Skeletal muscle cell (primary cell): ENCODE measurements at places on chromosomes 5 and 9.

GRCh38 chr9:123028973-123029372, 4.5 kb upstream of the GPR21 start:
- no peak for DNase-seq

DNA sequence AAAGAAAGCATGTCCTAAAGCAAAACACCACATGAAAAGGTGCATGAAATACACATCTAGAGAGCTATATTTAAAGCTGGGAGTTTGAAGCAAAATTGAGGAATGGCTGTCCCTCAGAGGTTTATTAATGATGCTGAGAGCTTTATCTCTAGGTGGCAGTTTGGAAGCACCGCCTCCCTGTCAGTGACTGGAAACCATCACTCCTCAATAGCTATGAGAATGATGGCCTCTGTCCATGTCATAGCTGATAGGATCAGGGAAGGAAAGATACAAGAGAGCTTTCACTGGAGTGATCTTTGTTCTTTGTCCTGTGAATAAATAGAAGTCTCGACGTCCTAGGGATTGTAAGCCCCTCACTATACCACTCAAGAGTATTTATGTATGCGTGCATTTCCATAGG, 110.5 kb downstream of the NUDT12 start:
- DNase-seq, result no peak

DNA sequence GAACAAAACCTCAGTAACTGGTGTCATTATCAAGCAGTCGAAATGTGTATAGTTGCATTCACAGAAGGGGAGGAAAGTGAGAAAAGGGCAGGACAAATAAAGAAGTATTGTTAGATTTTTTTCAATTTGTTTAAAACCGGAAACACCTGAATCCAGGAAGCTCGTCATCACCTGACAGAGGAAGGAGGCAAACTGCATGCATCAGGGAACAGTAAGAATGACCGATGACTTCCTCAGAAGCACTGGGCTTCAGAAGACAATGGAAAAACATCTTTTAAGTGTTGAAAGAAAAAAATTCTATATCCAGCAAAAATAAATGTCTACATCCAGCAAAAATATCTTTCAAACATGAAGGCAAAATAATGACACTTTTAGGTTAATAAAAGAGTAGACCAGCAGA, 29.5 kb downstream of the PLEKHG4B start:
- DNase-seq, result no peak

GRCh38 chr5:53482717-53483638, 2.5 kb downstream of the FST start:
- DNase-seq, result no peak

DNA sequence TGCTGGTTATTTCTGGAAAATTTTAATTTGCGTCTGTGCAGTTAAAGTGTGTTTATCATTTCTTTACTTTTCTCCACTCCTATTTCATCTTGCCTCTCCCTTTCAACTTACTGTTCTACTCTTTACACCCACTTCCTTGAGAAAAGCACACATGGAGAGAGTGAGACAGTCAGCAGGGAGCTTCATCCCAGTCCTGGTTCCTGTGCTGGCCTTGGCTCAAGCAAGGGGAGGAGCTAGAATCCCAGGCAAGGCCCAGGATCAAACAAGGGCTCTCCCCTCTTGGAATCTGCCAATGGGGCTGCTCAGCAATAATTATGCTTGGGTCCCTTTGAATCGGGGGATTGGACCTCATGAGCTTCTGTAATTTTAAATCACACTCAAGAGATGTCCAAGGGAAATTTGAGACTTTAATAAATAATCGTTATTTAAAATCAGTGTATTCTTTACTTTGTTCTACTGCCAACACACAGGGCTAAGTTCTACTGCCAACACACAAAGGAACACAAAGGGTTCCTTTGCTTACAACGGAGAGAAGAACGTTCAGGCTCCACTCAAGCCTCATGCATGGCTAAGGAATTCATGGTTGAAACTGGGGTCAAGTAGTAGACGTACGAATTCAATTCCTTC, 439.3 kb upstream of the DAB2 start:
- DNase-seq, result no peak

- DNase-seq, result peak; percentile 80
Observed at GRCh38 chr5:97979740-97980139, 793.7 kb upstream of the RGMB start.

GRCh38 chr9:12415361-12415760, 277.8 kb upstream of the TYRP1 start:
- no peak for DNase-seq

DNA sequence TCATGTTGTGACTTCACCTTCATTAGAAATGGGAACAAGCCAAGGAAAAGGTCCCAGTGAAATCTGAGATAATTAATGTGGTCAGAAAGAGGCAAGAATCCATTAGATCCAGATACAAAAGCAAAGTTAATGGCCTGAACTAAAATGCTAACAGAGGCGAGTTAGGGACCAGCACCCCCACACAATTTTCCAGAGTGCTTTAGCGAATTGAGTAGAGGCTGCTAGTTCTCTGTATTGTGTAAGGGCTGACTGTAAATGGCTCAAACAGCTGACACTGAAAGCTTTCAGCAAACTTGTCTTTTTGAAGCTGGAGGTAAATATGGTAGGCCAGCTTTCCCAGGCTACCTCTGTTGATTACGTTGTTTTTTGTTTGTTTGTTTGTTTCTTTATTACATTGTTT, 75.5 kb downstream of the CSNK1A1 start:
- no peak for DNase-seq

DNA sequence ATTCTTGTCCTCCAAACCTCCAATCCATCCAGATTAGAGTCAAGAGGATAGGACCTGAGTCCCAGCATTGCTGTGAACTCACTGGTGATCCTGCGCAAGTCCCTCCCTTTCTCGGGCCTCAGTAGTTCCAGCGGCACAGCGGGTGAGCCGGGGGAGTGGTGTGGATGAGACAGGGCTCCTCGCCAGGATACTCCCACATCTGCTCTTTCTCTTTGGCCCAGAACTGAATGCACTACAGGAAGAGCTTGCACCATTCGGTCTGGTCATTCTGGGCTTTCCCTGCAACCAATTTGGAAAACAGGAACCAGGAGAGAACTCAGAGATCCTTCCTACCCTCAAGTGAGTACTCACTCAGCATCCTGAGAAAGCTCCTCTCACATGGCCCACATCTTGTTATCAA, 6.3 kb downstream of the GPX3 start:
- no peak for DNase-seq

GRCh38 chr5:131261483-131261882, 2.4 kb upstream of the CDC42SE2 start:
- DNase-seq, result no peak

DNA sequence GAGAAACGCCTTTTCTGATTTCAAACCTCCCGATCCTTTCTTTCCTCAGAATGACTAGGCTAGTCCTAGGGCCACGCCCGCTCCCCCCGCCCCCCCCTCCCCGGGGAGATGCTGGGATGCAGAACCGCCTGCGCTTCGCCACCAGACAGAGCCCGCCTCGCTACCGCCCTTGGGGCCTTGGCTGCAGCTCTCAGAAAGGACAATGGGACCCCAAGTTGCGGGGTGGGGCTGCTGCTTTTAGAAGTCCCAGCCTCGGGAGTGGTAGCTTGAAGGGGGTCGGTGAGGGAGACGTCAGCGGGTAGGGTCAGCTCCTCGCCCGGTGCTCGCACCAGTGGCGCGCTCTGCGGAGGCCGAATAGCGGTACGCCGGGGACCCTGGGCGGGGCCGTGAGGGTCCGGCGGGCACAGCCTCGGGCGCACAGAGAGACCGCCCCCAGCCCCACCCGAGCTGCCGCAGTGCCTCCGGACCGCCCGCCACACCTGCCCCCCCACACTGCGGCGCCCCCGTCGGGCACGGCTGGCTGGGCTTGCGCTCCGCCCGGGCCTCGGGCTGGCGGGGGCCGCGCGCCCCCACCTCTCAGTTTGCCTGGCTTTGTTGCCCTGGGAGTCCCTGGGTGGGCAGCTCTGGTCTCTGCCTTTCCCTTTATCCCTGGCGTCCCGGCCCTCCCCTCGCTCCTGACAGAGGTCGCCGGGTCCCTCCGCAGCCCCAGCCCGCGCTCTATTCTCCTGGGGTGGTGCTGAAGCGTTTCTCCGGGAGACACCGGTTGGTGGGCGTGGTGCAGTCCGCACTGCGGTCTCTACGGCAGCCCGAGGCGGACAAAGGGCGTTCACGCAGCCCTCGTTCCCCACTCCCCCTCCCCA, 1.2 kb downstream of the MAP1B start:
- no peak for DNase-seq

- no peak for DNase-seq
Observed at GRCh38 chr9:117403403-117403811, 11.4 kb downstream of the ASTN2 start.

- no peak for DNase-seq
Observed at GRCh38 chr9:124419832-124420489, 4.7 kb upstream of the PSMB7 start.

DNA sequence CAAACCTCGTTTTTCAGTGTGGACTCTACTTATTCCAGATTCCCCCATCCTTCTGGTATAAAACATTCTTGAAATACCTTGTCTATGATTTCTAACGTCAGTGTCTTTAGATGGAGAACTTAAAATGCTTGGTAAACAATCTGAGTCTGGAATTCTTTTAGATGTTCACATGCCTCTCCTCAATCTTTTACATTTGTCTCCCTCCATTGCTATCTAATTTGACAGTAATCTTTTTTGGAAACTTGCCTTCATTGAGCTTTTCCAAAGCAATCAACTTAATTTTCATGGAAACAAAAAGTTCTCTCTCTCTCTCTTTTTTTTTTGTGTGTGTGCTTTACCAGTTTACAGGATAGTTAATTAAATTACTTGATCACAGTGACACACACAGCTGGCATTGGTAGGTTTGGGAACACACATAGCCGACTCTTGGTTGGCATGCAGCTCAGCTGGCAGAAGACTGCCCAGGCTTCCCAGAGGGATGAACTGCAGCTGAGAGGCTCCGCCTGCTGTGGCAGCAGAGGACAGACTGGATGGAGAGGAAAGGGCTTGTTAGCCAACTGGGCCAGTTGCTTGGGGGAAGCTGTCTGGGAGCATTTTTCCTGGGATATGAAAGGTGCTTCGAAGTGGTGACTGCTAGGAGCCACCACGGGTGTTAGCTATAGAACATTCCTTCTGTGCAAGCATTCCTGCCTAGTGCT, 271.3 kb downstream of the ZSWIM6 start:
- DNase-seq, result no peak

- DNase-seq, result no peak
Observed at GRCh38 chr9:6199596-6199995, 16.0 kb upstream of the IL33 start.

- DNase-seq, result no peak
Observed at GRCh38 chr5:39740404-39740803, 315.6 kb upstream of the DAB2 start.

DNA sequence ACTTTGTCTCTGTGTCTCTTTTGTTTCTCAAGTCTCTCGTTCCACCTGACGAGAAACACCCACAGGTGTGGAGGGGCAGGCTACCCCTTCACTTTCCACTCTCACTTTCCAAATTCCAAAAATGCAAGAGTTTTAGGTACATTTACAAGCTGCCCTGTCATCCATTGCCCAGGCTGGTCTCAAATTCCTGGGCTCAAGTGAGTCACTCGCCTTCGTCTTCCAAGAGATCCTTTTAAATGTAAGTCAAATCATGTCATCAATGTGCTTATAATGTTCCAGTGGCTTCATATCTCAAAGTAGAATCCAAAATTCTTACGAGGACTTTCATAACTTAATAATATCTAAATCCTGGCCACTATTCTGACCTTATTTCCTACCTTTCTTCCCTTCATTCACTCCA, 20.4 kb upstream of the UGCG start:
- no peak for DNase-seq

- DNase-seq, result no peak
Observed at GRCh38 chr9:92963831-92964606, 16.7 kb downstream of the FGD3 start.

DNA sequence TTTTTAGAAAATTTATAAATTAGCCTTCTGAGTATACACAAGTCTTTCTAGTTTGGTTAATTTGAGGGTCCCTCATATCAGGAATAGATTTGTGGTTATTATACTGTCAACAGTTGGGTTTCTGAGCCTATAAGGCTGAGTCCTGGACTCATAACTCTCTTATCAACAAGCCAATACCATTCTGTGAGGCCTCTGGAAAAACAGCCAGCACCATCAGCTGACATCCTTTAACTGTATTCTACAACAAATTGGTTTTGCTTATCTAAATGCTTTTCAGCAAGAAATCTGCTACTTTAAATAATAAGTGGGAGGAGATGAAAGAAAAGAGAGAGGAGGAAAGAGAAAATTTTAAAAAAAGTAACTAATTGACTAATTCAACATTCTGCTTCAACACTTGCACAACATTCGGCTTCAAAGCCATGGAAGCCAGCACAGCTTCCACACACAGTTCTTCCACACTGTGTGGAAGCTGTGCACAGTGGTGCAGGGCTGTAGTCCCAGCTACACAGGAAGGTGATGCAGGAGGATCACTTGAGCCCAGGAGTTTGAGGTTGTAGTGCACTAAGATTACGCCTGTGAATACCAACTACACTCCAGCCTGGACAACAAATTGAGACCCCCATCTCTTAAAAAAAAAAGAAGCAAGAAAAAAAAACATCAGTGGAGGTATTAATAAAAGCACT, 84.5 kb downstream of the UBAP2 start:
- no peak for DNase-seq

GRCh38 chr9:134717924-134718645, 76.5 kb downstream of the COL5A1 start:
- no peak for DNase-seq

DNA sequence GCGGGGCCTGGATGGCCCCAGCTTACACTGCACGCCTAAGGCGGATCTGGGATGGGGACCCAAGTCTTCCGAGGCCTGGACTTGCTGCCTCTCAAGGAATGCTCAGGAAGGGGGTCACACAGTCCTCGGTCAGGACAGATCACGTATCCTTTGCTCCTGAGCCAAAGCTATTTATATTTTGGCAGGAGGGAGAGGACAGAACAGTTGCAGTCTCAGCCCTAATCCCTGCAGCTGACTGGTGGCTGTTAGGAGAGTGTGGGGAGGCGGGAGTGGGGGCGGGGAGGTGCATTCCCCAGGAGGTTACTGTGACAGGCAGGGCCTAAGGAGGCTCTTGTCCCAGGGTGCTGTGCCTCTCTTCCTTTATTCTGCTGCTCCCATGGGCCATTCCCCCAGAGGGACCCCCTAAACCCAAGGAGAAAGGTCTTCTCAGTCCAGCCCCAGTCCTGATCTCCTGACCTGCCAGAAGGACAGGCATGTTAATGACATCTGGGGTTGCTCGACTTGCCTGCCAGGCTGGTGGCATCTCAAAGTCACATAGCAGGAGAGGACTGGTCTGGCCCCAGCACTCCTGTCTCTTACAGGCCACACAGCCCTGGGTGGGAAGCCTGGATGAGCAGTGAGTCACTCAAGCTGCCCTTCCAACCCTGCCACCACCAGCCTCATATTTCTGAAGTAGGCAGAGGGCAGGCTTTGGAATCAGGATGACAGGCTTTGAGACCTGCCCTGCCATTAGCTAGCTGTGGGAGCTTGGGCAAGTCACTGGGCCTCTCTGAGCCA, 51.9 kb downstream of the COL27A1 start:
- DNase-seq, result peak; percentile 28

GRCh38 chr9:94760660-94761059, 34.2 kb downstream of the AOPEP start:
- DNase-seq, result no peak
